ENCODE measurements at places on chromosomes 1 and 21.

- peaks cover 18% of the 10 kb centered on the region for H3K4me1 ChIP-seq
- H3K27me3 ChIP-seq, result no peaks in the 10 kb centered on the region
- H3K27ac ChIP-seq, result peak overlapping the region; percentile 52
- DNase-seq, result peak; percentile 75
Observed at GRCh38 chr1:156804572-156805243, 11.9 kb downstream of the SH2D2A start.

- H3K4me3 ChIP-seq, result no peak overlapping the region
- peak; percentile 29 for DNase-seq
- peaks cover 31% of the 10 kb centered on the region for H3K4me1 ChIP-seq
- no peaks in the 10 kb centered on the region for H3K27me3 ChIP-seq
Observed at GRCh38 chr1:91685994-91686393, 185.3 kb downstream of the CDC7 start.

DNA sequence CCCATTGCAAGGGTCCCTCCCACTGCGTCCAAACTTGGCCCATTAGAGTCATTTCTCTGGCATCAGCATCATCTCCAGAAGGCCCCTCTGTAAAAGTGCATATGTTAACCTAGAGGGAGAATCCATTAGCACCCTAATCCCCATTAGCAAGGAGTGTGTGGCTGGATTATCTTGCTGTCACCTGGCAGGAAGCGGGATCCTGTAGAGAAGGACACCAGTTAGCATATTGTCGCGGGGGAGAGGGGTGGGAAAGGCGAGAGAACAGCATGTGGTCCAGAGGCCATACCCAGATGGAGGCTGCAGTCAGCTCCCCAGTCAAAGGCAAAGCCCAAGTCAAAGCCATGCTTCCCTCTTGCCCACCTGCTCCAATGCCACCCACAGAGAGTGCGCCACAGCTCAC, 64.0 kb downstream of the OLIG1 start:
- H3K36me3 ChIP-seq, result no peaks in the 10 kb centered on the region
- no peak overlapping the region for H3K4me3 ChIP-seq
- DNase-seq, result no peak
- H3K4me1 ChIP-seq, result no peaks in the 10 kb centered on the region
- H3K27me3 ChIP-seq, result no peaks in the 10 kb centered on the region

DNA sequence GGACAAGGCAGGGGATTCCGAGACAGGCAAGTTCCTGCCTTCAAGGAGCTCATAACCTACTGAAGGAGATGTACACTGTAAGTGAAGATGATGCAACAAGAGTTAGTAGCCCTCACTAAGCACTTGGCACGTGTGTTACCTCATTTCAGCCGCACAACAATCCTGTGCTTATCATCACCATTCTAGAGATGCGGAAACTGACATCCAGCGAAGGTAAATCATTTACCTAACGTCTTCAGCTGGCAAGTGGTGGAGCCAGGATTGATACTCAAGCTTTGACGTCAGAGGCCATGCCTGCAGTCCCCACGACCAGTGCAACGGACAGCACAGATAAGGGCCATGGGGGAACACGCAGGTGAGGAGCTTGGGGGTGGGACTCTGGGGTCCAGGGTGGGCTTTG, 2.9 kb upstream of the UBXN10 start:
- DNase-seq, result no peak

DNA sequence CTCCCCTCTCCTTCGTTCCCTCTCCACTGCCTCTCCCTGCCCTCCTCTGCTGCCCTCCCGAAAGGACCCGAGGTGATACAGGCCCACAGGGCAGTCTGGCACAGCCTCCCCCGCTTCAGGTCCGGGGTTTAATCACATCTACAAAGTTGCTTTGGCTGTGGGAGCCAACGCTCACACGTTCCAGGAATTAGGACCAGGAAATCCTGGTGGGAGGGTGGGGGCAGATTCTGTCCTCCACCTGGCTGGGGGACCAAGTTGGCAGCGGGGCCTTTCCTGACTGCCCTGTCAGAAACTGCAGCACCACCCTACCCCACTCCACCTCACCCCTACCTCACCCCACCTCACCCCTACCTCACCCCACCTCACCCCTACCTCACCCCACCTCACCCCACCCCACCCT, 95.1 kb downstream of the WDR4 start:
- H3K4me1 ChIP-seq, result peaks cover 17% of the 10 kb centered on the region
- DNase-seq, result no peak
- H3K36me3 ChIP-seq, result no peaks in the 10 kb centered on the region
- no peak overlapping the region for H3K4me3 ChIP-seq
- no peaks in the 10 kb centered on the region for H3K27me3 ChIP-seq

DNA sequence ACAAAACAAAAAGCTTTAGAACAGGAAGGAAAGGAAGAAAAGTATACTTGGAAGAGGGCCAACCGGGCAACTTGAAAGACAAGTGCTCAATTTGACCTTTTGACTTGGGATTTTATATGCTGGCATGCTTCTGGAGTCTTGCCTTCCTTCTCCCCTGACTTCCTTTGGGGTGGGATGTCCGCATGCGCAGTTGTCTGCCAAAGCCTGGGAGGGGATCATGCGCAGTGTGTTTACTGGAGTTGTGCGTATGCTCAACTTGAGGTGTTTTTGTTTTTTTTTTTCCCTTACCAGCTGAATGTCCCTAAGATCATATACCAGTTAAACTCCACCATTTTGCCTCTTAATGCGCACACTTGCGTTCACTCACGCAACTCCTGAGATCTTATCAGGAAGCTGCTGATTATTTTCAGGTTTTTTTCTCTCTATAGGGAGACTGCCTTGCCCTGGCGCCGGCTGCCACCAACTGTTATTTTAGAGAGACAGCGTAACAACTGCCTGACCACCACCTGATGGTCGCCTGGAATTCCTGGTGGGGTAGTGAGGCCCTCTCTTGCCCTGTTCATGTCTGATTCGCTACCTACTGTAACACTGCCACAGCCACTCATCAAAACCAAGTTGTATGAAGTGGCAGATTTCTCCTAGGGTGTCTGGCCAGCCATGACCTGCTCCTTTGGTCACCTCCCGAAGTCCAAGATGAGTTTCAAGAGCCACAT, 138.7 kb upstream of the ZNF644 start:
- peaks cover 28% of the 10 kb centered on the region for H3K4me1 ChIP-seq
- H3K4me3 ChIP-seq, result no peak overlapping the region
- H3K27ac ChIP-seq, result peak overlapping the region; percentile 60
- H3K27me3 ChIP-seq, result no peaks in the 10 kb centered on the region
- H3K36me3 ChIP-seq, result no peaks in the 10 kb centered on the region
- DNase-seq, result peak; percentile 81

- H3K27me3 ChIP-seq, result no peaks in the 10 kb centered on the region
- no peak overlapping the region for H3K27ac ChIP-seq
- no peak for DNase-seq
- no peaks in the 10 kb centered on the region for H3K4me1 ChIP-seq
- no peaks in the 10 kb centered on the region for H3K36me3 ChIP-seq
Observed at GRCh38 chr1:168568346-168568745, 8.1 kb upstream of the XCL1 start.

DNA sequence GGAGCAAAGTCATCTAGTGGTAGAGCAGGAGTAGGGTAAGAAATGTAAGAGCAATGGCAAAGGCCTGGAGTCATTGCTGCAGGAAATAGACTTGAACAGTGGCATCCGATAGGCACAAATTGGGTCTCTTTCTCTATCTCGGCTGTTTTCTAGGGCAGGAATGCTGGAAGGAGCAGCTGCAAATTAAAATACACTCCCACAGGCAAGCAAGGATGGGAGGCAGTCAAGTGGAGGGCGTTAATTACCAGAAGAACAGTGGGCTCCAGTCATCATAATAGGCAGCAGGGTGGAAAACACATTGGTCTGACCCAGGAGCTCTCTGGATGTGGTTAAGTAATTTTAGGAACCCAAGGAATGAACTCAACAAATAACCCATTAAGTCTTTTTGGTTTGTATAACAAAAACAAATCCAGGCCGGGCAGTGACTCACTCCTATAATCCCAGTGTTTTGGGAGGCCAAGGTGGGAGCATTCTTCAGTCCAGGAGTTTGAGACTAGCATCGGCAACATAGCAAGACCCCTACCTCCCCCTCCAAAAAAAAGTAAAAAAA, 7.8 kb upstream of the TDRD5 start:
- no peaks in the 10 kb centered on the region for H3K27me3 ChIP-seq
- H3K4me1 ChIP-seq, result no peaks in the 10 kb centered on the region
- H3K4me3 ChIP-seq, result no peak overlapping the region
- H3K36me3 ChIP-seq, result no peaks in the 10 kb centered on the region

DNA sequence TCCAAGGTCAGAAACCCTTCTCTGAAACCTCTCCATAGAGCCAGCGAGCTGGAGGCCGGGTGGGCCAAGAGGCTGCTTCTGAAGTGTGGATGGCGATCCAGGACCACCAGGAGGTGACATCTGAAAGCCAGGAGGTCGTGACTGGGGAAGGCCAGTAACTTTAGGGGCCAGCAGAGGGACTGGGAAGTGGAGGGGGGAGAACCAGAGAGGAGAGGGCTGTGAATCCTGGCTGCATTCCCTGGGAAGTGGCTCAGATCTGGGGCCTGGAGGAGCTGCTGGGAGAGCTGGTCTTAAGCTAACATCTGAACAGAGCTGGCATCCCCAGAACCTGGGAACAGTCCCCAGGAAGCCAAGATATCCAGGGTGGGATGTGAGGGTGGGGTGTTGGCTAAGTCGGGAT, 11.3 kb upstream of the EPHA8 start:
- no peaks in the 10 kb centered on the region for H3K36me3 ChIP-seq
- H3K4me1 ChIP-seq, result no peaks in the 10 kb centered on the region
- no peak overlapping the region for H3K4me3 ChIP-seq
- DNase-seq, result no peak

DNA sequence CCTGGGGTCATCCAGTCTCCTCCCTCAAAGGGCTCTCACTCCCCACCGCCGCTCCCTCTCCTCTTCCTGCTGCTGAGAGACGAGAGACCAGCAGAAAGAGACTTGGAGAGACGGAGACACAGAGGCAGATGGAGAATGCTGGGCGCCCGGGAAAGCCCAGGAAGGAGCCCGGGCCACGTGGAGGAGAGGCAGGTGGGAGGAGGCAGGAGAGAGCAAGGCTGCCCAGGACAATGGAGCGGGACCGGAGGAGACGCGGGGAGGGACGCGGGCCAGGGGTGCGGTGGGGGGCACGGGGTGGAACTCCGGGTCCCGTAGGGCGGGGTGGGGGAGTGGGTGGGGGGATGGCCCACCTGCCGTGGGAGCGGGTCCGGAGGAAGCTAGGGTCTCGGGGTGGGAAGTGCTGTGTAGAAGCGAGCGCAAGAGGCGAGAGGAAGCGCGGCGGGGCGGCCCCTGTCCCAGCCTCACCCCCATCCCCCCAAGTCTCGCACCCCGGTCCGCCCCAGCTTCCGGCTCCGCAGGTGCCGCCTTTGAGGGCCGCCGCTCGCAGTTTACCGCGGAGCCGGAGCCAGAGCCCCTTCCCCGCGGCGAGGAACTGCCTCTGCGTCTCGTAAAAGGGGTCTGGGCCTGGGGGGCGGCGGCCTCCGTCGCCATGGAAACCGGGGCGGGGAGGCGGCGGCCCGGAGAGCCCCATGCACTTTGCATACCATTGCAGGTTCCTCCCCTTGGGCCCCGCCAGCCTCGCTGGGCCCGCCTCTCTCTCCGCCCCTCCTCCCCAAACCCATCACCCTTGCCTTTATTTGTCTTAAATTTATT, 11.7 kb upstream of the EPHA2 start:
- H3K27ac ChIP-seq, result peak overlapping the region; percentile 30
- peak; percentile 67 for DNase-seq
- H3K36me3 ChIP-seq, result no peaks in the 10 kb centered on the region
- H3K4me3 ChIP-seq, result peak overlapping the region; percentile 51
- H3K4me1 ChIP-seq, result peaks cover 9% of the 10 kb centered on the region

- H3K27me3 ChIP-seq, result no peaks in the 10 kb centered on the region
- no peak for DNase-seq
- H3K4me3 ChIP-seq, result no peak overlapping the region
- H3K36me3 ChIP-seq, result no peaks in the 10 kb centered on the region
Observed at GRCh38 chr21:30719401-30719800, 824 bp upstream of the KRTAP21-3 start.

- H3K36me3 ChIP-seq, result no peaks in the 10 kb centered on the region
- DNase-seq, result no peak
- H3K27ac ChIP-seq, result no peak overlapping the region
- no peaks in the 10 kb centered on the region for H3K27me3 ChIP-seq
- H3K4me1 ChIP-seq, result no peaks in the 10 kb centered on the region
- no peak overlapping the region for H3K4me3 ChIP-seq
Observed at GRCh38 chr1:60866226-60866900, 216.0 kb upstream of the NFIA start.

DNA sequence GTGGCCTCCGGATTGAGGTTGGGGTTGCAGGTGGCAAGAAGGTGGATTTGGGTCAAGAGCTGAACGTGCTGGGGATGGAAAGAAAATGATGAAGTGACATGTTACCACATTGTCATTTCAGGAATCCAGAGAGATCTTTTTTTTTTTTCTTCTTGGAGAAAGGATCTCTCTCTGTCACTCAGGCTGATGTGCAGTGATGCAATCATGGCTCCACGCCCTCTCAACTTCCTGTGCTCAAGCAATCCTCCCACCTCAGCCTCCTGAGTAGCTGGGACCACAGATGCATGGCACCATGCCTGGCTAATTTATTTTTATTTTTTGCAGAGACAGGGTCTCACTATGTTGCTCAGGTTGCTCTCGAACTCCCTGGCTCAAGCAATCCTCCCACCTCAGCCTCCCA, 80.6 kb downstream of the GON4L start:
- peaks cover 36% of the 10 kb centered on the region for H3K36me3 ChIP-seq
- no peak for DNase-seq
- H3K4me3 ChIP-seq, result no peak overlapping the region
- H3K4me1 ChIP-seq, result no peaks in the 10 kb centered on the region
- H3K27me3 ChIP-seq, result no peaks in the 10 kb centered on the region

DNA sequence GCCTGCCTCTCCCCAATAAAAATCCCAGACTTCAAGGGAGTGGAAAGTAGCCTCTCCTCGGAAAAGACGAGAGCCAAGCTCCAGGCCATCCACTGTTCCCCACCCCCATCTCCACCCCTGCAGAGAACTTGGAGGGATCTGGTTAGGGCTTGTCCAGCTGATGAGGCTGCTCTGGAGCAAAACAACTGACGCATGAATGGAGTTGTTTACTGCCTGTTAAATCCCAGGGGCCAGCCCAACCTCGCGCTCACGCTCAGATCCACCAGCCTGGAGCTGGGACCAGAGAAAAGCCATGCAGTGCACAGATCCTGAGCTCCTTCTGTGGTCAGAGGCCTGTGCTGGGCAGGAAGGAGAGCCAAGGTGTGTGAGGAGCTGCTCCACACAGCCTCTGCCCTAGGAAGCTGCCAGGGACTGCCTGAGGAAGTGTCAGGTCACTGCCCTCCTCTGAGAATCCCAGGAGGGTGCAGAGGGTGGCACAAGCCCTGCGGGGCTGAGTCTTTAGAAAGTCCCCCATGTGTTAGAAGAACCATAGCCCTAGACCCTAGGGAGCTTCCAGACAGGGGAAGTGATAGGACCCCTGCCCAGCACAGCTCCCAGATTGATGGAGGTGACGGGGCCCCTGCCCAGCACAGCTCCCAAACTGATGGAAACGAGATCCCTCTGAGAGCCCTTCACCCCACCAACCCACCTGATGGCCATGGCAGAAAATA, 109.0 kb upstream of the IPO9 start:
- peak; percentile 40 for DNase-seq
- H3K4me3 ChIP-seq, result no peak overlapping the region

DNA sequence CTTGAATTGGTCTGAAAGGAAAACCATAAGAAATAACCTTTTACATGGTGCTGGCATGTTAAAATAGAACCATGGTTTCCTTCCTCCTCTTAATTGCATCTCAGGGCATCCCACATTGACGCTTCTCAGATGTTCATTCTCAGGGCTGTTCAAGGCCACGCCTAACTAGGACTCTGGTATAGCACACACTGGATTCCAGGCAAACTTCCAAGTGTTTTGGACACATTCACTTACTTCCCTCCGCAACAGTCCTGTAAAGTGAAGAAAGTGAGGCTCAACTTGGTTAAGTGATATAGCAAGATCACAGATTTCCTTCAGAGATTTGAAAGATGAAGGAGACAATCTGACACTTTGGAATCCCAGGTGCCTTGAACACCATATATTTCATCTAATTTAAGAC, 244.8 kb downstream of the DUSP10 start:
- H3K27ac ChIP-seq, result no peak overlapping the region
- H3K36me3 ChIP-seq, result no peaks in the 10 kb centered on the region
- H3K4me3 ChIP-seq, result no peak overlapping the region

All from thyroid gland (tissue), 4 donors.